Stimulated activated CD8-positive, alpha-beta memory T cell treated with anti-CD3 and anti-CD28 coated beads, Interleukin-15, amount 100 ng/mL, for 24 hours (primary cell): ENCODE measurements at places on chromosomes 7 and 10.

GRCh38 chr7:140060788-140061606 lies 1.8 kb downstream of the PARP12 start:
- DNase-seq: no peak

DNA sequence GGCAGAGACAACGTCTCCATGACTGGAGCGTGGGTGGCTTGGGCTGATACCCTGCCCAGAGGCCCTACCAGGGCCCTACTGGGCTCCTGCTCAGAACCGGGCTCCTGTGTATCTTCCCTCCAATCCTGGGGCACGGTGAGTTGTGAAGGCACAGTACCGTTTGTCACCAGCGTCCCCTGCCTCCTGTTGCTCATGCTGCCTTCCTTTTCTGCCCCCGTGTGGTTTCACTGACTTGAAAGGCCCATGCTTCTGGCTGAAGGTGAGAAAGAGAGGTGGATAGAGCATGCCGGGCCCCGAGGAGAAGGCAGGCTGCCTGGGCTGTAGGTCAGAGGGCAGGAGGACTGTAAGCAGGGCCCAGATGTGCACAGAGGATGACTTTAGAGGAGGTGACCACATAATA lies 9.1 kb upstream of the DMBT1 start:
- DNase-seq: no peak

DNA sequence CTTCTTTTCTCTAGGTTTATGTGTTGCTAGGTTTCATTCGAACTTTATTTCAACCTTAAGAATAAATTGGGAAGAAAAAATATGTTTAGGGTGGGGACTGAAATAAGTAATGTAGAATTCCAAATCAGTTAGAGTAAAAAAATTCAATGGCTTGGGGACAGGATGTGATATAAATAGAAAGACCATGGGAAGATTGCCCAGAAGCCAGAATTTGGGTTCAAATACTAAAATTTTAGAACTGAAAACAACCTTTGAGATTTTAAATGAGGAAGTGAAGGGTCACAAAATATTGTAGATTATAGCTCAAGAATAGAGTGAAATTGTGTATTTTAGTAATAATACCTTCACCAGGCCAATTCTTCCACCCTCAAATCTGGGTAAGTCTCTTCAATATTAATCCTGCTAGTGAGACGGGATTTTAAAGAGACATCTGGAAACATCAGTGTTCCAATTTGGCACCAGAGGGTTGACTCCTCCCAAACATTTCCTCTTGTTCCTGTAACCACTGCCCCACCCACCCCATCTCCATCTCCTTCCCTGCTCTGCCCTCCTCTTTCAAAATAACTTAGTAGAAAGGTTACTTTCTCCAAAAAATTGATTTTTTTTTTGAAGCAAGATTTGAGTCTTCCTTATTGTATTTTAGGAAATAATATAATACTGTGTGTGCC lies 51.3 kb upstream of the FAM3C start:
- DNase-seq: no peak

GRCh38 chr10:86712317-86712707 lies 44.0 kb downstream of the LDB3 start:
- DNase-seq: no peak

GRCh38 chr10:101710059-101710695 lies 15.2 kb upstream of the FBXW4 start:
- DNase-seq: no peak

GRCh38 chr7:84337429-84337828 lies 142.8 kb upstream of the SEMA3A start:
- DNase-seq: no peak

DNA sequence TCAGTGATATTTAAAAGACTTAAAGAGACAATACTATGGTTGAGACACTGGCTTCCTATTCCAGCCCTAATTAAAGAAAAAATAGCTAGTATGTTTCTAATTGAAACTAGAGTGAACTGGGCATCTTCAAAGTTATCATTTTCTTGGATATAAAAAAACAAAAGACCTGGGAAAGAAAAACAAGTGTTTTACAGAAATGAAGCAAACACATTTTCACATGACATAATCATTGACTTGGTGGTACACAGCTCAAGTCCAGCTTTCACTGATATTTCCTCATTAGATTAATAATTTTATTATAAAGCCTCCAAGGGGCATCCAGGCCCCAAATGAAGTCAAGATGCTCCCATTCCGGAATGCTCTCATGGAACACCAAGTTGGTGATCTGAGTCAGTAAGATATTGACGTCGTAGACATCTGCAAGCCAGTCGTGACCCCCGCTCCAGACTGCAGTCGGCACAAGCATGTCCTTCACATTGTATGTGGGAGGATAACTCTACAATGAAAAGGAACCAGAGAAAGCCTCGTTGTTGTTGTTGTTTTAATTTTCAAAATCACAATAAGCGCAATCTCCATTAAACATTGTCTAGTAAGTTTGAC lies 7.5 kb upstream of the CH25H start:
- DNase-seq: no peak

GRCh38 chr7:78170815-78171214 lies 372.2 kb downstream of the PHTF2 start:
- DNase-seq: no peak

GRCh38 chr10:31751051-31751737 lies 177.4 kb downstream of the ARHGAP12 start:
- DNase-seq: no peak

DNA sequence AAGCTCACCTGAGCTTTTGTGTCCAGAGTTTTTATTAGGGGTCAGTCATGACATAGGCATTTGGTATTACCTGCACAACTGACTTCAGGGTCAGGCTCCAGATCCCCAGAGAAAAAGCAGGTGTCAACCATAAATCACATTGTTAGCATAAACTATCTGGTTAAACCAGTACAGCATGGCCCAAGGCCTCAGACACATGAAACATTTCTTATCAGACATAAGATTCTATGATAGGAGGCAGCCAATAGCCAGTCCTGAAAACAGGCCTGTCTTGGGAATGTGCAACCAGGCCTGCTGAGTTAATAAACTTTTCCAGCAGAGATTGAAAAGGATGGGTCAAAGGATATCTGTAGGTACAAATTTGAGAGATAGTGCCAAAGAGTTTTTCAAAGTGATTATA lies 116.1 kb downstream of the TPST1 start:
- no peak for DNase-seq

- no peak for DNase-seq
Measured at GRCh38 chr7:16271355-16271915, 149.9 kb downstream of the CRPPA start.

DNA sequence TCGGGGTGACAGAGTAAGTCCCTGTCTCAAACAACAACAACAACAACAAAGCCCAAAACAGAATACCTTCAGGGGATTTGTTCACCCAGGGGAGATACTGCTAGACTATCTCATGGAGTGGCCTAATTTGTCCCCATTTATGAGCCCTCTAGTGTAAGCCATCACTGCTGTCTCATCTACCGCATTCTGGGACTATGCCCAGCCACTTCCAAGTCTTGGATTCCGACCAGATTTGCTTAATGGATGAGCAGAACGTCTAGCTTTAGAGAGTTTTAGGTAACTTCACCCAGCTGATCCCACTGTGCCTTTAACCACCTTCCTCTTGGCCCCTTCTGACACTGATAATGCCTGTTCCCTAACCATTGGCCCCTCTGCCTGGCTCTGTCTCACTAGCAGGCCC lies 47.1 kb downstream of the PAPSS2 start:
- DNase-seq: no peak

- DNase-seq: no peak
Measured at GRCh38 chr10:127715249-127715648, 21.7 kb upstream of the FOXI2 start.

- DNase-seq: no peak
Measured at GRCh38 chr10:61594430-61594829, 68.3 kb upstream of the CABCOCO1 start.

- no peak for DNase-seq
Measured at GRCh38 chr10:77862595-77862994, 64.0 kb downstream of the DLG5 start.

- no peak for DNase-seq
Measured at GRCh38 chr7:69749994-69750393, 151.7 kb downstream of the AUTS2 start.

GRCh38 chr7:66640802-66641525 lies 12.3 kb downstream of the KCTD7 start:
- no peak for DNase-seq

DNA sequence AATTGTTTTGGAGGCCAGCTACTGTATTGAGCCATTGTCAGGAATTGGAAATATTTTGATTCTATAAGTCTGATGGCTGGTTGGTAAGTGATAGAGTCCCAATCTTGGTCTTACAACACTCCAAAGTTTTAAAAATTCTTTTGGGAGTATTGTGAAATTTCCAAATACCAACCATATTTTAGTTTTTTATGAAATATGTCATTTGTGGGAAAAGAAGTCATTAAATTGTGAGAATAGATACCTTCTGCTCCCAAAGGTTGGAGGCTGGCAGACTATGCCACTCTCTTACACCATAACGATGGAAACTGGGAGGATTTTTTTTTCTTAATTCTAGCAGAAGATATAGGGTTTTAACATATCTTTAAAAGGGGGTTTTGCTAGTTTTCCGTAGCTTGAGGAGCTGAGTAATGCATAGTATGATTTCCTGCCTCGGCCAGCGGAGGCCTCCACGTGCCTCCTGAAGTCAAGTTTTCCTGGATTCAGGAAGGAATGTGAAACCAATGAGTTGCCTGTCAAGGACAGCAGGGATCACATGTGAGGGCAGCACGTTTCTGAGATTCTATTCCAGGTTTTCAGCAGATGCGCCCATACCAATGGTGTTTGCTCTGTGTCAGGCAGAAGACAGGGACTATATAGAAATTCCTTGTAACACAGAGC lies 92.2 kb upstream of the LAMB4 start:
- no peak for DNase-seq

GRCh38 chr7:4209126-4209525 lies 473.0 kb upstream of the FOXK1 start:
- no peak for DNase-seq

DNA sequence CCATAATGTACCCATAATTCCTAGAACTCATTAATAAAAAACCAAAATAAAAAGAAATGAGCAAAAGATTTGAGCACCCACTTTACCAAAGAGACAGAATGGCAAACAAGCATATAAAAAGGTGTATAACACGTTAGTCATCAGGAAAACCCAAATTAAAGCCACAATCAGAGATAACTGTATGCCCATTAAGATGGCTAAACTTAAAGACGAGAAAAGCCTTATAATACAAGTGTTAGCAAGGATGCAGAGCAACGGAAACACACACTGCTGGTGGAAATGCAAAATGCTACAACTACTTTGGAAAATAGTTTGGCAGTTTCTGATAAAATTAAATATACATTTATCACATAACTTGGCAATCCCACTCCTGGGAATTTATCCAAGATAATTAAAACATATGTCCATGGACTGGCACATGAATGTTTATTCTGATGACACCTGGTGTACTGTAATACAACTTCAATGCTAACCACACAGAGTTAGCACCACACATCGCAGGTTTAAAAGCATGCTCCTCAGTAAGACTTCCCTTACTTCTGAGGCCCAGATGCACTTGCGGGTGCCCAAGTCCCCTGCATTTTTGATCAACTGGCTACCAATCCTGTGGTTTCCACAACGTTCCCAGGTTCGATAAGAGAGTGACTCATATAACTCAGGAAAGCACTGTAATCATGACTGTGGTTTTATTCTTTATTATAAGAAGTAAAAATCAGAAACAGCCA lies 158.6 kb downstream of the SNX13 start:
- no peak for DNase-seq

GRCh38 chr7:36388423-36388822 lies 1.2 kb upstream of the ANLN start:
- no peak for DNase-seq

DNA sequence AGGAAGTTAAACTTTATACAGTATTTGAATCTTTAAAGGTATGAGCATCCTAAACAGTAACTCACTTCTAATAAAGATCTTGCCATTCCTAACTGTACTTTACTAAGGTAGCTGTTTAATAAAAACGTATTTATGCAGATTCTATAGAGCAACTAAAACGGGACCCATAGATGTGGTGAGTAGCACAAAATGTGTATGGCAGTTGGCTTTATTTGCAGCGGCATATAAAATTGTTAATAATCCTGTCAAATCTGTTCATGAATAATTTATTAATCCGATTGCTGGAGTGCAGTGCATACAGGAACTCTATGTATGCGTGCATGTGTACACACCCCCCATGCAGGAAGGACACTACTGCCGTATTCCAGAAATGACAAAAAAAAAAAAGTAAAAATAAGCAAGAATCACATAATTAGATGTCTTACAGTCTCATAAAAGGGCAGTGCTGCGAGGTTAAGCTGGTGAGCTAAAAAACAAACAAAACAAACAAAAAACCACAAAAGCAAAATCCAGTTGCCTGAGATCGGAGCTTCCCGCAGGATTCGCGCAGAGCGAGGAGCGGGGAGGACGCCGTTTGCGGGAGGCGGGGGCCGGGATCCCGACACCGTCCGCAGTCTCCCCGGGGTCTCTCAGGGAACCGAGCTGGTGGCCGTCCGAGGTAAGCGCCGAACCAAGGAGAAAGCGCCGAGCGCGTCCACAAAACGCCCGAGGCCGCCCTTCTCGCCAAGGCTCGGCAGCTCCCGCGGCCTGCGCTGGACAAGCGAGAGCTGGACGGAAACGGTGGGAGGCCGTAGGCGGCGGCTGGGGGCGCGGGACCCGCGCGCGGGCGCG lies 518 bp upstream of the COMMD3 start:
- no peak for DNase-seq

DNA sequence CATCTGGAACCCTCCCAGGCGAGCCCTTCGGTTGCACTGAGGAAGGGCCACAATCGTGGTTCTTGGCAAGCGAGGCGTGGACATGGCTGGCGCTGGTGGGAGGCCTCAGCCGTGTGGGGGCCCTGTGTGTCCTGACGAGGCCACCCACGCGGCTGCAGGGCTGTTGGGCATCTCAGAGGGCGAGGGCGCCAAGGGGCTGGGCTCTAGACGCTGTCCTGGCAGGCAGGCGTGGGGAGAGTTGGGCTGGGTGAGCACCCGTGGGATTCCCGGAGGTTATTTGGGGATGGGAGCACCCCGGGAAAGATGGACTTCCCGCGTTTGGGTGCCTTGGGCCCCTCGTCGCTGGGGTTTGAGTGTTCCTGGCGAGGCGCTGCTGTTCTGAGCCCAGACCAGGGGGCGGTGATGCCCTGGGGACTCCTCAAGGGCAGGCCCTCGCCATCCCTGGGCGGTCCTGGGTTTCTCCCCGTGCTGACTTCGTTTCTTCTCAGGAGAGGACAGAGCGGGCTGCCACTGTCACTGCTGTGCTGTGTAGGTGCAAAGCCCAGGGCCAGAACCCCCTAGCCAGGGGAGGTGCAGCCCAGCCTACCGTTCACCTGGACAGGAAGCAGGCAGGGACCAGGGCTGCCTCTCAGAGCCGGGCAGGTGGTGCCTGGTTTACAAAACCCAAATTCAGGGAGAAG lies 87.2 kb downstream of the DNAJB6 start:
- DNase-seq: no peak
